ENCODE measurements at places on chromosomes 16 and 17. TPM values are rescaled to one million over a fixed set of nuclear protein-coding genes. Genes with fewer than 3 reads are reported as not detected.

The DECR2 gene
- total RNA-seq, result 7.2 TPM

The VPS9D1 gene
- total RNA-seq, result 3.5 TPM

The SULT1A1 gene
- 12.0 TPM for total RNA-seq

The C1QTNF1 gene
- total RNA-seq, result 15.8 TPM

The PPP1R27 gene
- 10.0 TPM for total RNA-seq

DNA sequence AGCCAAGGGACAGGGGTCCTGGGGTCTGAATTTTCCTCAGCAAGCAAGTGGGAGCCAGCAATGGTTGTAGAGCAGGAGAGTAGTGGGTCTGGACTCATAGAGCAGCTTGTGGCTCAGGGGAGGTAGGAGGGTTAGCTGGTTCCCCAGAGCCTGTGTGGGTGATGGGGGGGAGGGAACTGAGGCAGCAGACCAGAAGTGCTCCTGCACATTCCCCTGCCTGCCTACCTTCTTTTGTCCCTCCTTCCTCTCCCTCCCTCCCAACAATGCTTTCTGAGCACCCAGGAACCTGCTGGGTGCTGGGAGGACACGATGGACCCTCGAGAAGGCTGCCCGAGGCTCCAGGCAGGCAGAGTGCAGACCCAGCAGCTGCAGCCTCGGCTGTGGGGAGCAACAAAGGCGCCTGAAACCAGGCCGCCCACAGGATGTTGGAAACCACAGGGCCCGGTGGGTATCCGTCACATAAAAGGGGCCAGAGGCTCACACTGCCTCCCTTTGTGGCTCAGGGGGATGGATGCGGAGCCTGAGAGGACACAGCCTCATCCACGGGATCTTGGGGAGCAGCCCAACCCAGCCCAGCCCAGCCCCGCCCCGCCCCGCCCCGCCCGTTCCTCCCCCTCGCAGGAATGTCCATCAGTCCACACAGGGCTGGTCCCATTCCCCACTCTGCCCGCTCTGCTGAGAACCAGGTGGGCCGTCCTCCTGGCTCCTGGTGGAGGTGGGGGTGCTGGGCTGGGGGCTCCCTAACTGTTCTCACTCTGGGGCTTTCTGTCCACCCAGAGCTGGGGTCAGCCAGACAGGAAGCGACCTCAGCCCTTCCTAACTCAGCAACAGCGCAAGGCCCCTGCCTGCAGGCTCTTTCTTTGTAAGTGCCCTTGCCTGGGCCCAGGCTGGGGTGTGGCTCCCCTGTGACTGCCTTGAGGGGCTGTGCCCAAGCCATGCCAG lies 1.7 kb upstream of the NLRC3 start:
- no peak for DNase-seq

DNA sequence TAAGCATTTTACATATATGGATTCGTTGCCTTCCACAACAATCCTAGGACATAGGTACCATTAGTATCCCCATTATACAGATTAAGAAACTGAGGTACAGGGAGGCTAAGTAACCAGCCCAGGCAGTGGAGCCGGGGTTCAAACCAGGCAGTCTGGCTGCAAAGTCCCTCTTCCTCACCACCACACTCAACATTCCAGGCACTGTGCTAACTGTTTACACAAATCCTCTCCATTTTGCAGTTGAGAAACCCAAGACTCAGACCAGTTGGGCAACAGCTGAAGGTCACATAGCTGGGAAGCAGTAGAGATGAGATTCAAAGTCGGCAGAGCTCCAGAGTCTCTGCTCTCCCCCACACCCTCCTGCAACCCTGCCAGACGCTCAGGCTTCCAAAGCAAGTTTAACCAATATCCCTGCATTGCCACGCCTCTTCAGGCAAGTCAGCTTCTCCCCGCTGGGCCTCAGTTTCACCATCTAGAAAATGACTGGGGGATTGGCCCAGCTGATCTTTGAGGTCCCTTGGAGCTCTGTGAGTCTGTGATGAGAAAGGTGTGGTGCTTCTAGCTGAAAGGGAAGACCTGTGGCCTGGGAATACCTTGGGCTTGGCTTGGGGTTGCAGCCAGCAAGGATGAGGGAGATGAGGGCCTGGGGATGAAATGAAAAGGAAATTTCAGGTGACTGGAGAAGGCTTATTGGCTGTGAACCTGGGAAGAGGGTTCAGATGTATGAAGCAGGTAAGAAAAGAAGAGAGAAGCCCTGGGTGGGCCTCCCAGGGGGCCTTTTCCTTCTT lies 14.0 kb downstream of the CCR7 start:
- peak; percentile 69 for DNase-seq

DNA sequence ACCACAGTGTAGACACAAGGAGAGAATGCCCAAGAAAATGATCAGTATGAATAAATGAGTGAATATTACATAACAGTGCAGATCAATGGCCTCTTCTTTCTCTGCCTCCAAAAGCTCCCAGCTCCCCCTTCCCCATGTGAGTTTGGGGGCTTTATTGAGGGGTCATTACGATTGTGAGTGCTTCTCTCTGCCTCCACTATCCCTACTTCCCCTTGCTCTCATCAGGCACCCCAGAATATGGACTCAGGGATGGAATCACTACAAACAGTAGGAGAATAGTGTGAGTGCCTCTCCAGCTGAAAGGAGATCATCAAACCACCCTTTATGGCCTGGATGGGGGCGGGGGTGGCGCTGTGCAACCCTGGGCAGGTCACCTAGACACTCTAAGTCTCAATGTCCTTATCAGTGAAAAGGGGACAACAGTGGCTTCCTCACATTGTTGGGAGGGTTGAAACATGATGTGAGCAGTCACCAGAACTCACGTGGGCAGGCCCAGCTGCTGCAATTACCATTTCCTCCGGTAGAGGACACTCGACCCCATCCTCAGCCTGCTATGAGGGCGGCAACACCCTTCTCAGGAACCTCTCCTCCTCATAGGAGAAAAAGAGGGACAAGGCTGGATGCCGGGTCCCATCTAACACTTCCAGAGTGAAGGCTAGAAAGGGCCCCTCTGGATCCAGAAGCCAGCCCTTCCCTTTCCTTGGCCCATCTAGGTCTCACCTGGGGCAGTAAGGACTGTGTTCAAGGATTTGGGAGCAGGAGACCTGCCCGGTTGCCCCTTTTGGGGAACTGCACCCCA lies 2.1 kb upstream of the EPOP start:
- peak; percentile 72 for DNase-seq

- DNase-seq, result no peak
These were observed 497.0 kb upstream of the HSBP1 start for GRCh38 chr16:83310816-83311215.

DNA sequence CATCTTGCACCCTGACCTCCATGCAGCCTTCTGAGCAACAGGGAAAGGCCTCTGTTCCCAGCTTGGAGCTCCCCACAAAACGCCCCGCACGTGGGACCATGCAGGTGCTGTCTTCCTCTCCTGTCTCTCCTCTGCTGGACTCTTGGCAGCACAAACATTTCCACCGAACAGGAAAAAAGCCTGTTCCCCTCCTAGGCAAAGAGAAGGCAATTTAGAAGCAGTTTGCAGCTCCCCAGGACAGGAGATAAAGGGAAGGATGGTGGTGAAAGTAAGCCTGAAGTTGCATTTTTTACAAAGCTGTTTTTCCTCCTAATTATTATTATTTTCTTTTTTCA lies 7.7 kb upstream of the CIBAR2 start:
- no peak for DNase-seq

DNA sequence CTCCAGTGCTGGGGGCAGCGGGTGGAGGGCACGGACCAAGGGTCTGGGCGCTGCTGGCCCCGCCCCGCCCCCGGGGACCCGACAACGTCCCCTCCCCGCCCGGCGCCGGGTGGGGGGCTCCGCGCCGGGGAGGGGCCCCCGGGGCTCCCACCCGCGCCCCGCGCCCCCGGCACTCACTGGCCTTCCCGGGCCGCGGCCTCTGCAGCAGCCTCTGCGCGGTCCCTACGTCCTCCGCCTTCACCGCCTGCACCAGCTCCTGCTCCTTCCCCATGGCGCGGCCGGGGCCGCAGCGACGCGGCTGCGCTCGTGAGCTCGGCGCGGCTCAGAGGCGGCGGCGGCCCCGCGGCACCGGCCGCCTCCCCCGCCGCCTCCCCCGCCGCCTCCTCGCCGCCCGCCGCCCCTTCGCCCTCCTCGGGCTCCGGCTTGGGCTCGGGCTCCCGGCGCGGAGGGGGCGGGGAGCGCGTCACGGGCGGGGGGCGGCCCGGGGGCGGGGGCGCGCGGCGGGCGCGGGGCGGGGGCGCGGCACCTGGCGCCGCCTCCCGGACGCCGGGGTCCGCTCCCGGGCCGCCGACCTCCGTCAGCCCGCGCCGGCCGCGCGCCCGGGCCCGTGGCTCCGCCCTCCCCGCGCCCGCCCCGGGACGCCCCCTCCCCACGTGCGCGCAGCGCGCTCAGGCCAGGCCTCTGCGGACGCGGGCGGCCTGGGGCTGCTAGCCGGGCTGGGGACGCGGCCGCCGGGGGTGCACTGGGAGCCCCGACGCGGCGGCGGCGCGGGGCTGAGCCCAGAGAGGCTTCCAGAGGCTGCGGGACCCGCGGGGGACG lies at the start of gene CASKIN1:
CASKIN1 (minus strand) TSS at position 444 of the 819 bp plus-strand sequence; CDS start at position 271, 173 bp downstream.
- no peak for DNase-seq

GRCh38 chr16:58280146-58280845 lies 14.5 kb downstream of the PRSS54 start:
- no peak for DNase-seq

DNA sequence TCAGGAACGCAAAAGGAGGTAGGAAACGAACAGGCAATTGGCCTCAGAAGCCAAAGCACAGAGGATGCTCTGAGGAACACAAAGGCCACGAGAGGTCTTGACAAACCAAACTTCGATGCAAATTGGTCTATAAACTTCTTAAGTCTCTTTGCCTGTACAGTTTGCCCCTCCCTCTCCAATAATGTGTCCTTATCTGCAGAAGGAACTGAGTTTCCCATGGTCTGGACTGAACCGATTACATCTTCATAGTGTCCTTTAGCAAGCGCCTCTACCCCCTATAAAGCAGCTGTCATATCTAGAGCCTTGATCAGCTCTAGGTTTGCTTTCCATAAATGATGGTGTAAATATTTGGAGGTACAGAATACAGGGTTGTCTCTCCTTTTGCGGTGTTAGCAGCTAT lies 3.1 kb upstream of the CDRT4 start:
- no peak for DNase-seq

GRCh38 chr16:10897134-10897533 lies 20.1 kb downstream of the CIITA start:
- DNase-seq, result no peak

DNA sequence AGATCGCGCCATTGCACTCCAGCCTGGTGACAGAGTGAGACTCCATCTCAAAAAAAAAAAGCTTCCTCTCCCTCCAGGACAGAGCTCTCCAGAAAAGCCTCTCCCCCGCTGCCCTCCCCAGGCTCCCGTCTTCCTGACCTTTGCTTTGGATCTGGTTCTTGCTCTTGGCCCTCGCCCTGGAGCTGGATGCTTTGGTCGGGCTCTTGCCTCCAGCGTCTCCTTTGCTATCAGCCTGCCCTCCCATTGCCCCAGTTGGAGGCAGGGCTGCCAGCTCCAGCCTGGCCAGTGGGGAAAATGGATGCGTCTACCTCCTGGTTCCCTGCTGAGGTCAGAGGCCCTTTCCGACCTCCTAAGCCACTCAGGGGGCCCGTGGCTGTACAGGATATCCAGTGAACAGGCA lies 35.9 kb downstream of the TRARG1 start:
- DNase-seq, result no peak

GRCh38 chr16:61763991-61764390 lies 272.2 kb downstream of the CDH8 start:
- DNase-seq, result no peak

- DNase-seq, result no peak
These were observed 4.5 kb downstream of the RANBP10 start for GRCh38 chr16:67801883-67802282.

DNA sequence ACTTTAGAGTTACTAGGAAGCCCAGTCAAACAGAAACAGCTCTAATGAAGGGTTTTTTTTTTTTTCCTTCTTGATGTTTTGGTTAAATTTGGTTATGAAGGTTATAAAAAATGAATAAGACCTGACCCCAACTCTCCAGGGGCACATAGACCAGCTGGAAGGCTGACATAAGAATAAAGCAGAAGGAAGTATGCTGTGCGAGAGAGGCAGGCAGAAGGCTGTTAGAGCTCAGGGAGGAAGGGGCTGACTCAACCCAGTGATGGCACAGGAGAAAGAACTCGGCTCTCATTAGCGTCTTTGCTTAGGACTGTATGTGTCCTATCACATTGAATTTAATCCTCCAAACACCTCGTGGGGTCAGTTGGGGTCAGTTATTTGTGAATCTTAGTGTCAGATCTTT lies 474.6 kb downstream of the PMP22 start:
- no peak for DNase-seq
